ENCODE measurements at places on chromosomes 2 and 18.

GRCh38 chr2:231383416-231384108, 11.9 kb upstream of the B3GNT7 start:
- no peak for DNase-seq

DNA sequence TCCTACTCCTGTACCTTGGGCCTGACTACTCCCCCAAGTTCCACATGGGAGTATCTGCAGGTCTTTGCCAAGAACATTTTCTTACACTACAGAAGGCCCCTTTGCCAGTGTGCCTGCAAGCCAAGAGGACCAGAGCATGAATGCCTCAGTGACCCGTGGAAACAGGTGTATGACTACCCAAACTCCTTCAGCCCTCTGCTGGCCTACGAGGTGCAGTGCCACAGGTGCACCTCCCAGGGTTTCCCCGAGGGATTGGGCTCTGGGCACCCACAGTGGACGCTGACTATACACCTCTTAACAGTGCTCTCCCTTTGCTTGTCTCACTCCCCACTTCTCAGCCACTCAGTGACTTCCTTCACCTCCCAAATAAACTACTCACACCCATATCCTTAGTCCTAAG, 91.4 kb downstream of the COL6A3 start:
- no peak for DNase-seq

- DNase-seq = no peak
These were observed 91.6 kb downstream of the THNSL2 start for GRCh38 chr2:88261725-88262124.

DNA sequence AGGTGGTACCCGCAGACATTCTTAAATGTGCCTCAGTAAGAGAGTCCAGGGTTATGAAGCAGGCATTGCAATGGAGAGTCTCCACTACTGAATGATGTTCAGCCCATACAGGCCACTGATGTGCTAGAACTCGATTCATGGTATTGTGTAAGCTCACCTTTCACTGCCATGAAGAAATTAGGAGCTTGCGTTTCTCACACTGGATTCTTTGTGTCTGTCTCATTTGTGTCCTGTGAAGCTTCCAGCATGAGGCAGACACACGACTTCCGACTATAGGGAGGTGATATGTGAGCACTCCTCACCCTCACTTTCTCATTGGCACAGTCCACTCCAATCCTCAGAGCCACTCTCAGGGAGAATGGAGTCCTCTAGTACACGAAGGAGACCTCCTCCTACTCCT, 677.4 kb upstream of the RAB6C start:
- DNase-seq = no peak

DNA sequence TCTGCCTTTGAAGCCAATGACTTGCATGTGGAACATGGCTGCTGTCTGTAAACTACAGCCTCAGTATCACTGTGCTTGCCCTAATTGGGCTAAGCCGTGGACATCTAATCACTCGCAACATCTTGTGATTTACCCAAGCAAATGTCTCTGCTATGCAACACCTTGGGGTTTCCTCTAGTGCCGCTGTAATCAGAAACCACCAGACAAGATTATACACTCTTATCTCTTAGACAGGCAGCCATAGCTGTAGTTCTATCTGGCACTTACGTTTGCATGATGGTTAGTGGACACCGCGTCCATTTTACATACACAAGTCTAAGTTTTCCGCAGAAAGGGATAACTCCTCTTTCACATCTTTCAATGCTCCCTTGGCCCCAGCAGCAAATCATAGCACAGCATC, 204.3 kb upstream of the CCDC68 start:
- no peak for DNase-seq

DNA sequence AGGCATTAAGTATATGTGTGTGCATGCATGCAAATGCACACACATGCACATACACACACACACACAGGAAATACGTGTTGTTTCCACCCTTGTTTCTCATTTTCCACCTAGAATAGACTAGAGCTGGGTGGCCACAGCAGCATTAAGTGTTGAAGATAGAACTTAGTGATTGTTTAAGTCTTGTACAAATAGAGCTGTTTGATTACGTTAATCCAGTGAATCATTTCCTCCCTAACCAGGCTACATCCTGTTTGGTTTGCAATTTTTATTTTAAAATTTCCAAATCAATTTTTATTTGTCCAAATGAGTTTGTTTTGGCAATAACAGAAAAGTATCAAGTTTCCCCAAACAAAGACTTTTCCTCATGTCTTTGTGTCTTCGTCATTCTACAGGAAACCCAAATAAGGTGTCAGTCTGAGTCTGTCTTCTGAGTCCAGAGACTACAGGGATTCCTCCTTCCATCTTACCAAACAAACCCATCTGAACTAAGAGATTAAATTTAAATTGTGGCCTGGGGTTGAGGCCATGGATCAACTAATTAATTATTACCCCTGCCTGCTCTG, 74.6 kb upstream of the GALNT5 start:
- no peak for DNase-seq

DNA sequence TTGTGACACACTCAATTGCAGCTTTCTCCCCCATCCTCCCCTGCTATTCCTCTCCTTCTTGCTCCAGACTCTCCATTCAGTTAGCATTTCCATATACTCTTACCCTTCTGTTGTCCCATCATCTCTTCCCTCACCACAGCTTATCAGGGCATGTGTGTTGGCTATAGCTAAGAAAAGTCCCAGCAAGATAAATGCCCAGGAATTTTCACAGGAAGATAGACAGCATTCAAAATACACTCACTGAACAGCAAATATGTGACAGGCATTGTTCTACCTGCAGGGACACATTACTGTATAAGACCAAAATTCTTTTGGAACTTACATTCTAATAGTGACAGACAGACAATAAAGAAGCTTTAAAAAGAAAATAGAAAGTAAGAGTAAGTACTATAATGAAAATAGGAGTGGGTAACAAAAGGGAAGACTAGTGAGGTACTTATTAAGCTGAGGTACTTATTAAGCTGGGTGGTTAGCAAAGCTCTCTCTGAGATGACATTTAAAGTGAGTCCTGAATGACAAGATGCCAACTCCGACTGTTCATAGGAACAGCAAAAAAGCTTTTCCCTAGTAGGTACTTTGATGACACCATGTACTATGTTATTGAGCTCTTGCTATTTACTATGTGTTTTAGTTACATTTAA, 86.2 kb downstream of the CHN1 start:
- DNase-seq = no peak

DNA sequence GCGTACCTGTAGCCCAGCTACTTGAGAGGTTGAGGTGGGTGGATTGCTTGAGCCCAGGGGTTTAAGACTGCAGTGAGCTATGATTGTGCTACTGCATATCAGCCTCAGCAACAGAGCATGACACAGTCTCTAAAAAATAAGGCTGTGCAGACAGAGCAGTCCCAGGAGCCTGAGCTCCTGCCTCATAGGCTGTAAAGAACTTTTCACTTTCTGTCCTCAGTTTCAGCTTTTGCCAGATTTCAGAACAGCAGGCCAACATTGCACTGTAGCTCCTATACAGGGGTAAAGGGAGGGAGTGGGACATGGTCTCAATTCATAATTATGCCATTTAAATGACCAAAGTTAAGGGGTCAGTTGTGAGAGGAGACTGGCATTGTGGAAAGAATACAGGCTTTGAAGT, 150.6 kb downstream of the GALNT1 start:
- DNase-seq = no peak

- no peak for DNase-seq
These were observed 1.4 kb upstream of the LAPTM4A start for GRCh38 chr2:20052861-20053281.

DNA sequence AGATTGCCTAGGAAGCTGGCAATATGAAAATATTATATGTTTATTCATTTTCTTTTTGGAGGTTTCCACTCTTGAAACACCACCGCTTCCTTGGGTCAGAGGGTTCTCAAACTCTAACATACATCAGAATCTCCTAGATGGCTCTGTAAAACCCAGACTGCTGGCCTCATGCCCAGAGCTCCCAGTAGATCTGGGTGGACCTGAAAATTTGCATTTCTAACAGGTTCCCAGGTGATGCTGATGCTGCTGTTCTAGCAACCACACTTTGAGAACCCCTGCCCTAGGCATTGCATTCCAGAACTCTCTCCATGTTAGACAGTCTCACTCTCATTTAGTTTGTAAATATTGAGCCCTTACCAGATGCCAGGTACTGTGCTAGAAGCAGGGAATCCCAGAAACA, 139.4 kb downstream of the FAM210A start:
- DNase-seq = no peak

- no peak for DNase-seq
These were observed 926.9 kb downstream of the TSN start for GRCh38 chr2:122682356-122682755.

DNA sequence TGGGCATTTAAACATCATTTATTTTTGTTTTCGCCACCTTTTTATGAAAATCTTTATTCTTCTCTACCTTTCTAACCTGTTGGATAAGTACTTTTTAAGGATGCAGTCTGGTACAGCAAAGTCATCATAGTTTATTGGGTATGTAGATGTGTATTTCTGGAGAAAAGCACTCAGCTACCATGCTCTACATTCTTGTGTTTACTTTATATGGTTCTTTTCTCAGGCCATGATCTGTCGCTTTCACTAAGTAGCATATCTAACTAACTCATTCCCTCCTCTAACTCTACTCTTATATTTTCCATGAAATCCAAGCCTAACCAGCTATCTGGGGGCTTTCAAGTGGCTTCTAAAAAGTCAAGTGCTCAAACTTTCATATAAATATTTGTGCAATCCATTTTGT, 25.3 kb upstream of the SETBP1 start:
- no peak for DNase-seq

- DNase-seq = no peak
These were observed at the start of gene COL5A2 for GRCh38 chr2:189179570-189179950. TSS of gene COL5A2 (minus strand) at chr2:189179761. CDS start at chr2:189179604, 157 bp downstream.

DNA sequence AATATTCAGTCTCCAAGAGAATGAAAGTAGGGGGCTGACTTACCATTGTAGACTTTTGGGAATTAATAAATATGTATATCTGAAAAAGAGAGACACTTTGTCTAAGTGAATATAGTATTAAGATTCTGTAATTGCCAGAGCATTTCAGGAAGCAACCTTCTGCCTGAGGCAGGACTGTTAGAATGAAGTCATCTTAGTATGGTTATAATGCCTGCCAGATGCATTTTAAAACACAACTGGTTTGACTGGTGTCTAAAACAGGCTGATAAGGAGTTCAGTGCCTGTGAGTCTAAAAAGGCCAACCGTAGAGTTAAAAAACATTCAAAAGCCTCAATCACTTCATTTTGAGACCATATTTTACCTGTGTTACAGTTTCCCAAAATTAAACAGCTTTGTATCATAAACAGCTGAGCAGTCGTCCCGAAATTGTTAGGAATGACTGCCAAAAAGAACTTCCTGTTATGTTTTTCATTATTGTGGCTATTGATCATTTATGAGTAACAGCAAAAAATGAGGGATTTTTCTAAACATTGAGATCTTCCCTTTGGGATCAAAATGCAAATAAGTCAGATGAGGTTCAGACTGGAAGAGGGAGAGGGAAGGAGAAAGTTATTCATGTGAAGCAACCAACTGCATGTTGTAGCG, 443.9 kb downstream of the PID1 start:
- DNase-seq = no peak

GRCh38 chr2:154375579-154375931, 322.9 kb upstream of the KCNJ3 start:
- no peak for DNase-seq

- no peak for DNase-seq
These were observed 374.4 kb downstream of the PTPRM start for GRCh38 chr18:7941533-7941932.

Measured in stimulated activated CD8-positive, alpha-beta memory T cell treated with anti-CD3 and anti-CD28 coated beads, Interleukin-15, amount 100 ng/mL, for 24 hours (primary cell).